ENCODE measurements at places on chromosomes 5 and 9.

- no peak for DNase-seq
Measured at GRCh38 chr9:5764130-5764868, 68.6 kb downstream of the ERMP1 start.

- DNase-seq: no peak
Measured at GRCh38 chr9:116549061-116549664, 137.9 kb upstream of the TRIM32 start.

DNA sequence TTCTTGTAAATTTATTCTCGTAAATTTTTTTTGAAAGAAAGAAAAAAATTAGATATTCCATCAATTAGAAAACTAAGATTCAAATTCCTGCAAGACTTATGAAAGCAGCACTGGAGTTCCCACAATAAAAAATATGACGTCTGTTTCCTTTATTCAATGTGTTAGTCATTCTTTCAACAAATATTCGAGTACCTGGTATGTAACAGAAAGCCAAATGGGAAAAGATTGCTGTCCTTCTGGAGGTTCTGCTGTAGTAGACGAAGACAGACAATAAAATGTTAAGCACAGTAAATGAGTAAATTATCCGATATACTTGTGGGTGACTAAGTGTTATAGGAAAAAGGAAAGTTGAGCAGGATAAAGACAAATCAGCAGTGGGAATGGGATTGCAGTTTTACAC, 92.2 kb downstream of the ADAMTSL1 start:
- no peak for DNase-seq

DNA sequence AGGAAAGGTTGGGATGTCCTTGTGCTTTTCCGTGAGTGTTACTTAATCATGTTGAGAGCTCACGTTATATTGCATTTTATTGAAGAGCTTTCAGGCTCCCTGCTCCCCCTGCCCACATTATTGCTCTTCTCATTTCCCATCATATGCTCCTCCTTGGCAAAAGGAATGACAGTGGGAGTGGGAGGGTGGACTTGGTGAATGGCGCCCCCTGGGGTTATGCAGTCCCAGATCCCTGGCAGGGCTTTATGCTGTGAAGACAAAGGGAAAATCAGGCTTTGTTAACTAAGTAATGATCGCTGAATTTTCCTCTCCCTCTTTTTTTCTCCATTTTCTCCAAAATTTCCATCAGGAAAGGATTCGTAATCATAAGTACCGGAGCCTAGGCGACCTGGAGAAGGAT, 166.6 kb downstream of the SMARCA2 start:
- DNase-seq: peak; percentile 94

DNA sequence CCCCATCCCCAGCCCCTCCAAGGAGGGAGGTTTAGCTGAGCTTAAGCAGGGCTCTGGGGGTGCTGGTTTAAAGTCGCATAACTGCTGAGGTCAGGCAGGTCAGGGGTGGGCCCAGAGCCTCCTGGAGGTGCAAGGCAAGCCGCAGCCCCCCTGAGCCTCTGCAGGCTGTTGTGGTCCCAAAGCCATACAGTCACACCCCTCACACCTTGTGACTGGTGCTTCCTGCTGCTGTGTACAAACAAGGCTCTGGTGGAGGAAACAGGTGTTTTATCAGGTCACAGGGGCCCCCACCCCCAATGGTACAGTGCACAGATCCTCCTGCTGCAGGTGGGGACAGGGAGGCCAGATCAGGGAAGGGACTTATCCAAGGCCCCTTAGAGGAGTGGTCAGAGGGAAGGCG, 8.0 kb downstream of the TCF7 start:
- no peak for DNase-seq

- peak; percentile 90 for DNase-seq
Measured at GRCh38 chr5:149439899-149440542, 60.9 kb upstream of the IL17B start.

DNA sequence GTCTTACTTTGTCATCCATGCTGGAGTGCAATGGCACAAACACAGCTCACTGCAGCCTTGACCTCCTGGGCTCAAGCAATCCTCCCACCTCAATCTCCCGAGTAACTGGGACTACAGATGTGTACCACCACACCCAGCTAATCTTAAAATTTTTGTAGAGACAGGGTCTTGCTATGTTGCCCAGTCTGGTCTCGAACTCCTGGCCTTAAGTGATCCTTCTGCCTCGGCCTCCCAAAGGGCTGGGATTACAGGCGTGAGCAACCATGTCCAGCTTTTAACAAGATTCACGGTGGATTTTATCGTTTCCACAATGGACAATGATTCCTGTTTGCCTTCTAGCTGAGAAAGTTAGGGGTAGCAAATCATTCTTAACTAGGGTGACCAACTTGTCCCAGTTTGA, 165.9 kb downstream of the ZNF608 start:
- DNase-seq: no peak

GRCh38 chr9:72315089-72315509, 49.9 kb downstream of the ZFAND5 start:
- no peak for DNase-seq

DNA sequence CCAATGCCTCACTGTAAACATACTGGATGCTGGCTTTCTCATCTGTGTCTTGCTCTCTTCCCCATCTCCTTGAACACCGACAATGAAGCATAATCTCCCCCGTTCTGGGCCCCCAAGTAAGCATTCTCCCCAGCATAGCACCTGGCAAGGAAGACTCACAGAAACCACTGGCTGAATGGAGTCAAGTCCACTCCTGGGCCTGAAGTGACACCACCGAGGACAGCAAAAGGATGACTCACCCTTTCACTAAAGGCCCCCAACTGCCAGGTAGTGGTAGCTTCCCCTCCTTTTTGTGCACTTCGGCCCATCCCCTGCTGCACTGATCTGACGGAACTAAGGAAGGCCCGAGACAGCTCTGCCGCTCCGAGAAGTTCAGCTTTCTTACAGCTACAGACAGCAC, 9.4 kb downstream of the VDAC1 start:
- no peak for DNase-seq

DNA sequence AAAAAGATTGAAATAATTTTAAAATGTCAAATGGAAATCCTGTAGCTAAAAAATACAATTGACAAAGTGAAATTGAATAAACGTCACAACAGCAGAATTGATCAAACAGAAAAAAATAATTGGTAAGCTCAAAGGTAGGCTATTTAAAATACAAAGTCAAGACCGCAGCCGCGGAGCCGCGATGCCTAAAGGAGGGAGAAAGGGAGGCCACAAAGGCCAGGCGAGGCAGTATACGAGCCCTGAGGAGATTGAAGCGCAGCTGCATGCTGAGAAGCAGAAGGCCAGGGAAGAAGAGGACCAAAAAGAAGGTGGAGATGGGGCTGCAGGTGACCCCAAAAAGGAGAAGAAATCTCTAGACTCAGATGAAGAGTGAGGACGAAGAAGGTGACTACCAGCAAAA, 1068.5 kb upstream of the COX7C start:
- DNase-seq: no peak

- DNase-seq: no peak
Measured at GRCh38 chr5:140261403-140262171, 41.3 kb downstream of the PFDN1 start.

Data from GM23338 (cell line).